Adrenal gland (tissue), 19 donors: ENCODE measurements at places on chromosomes 12 and 14.
A peak's percentile ranks its signal among the peaks of the same experiment; 100 is the strongest.

GRCh38 chr12:124582108-124582424 is 14.7 kb upstream of the NCOR2 start:
- H3K4me1 ChIP-seq = peaks cover 9% of the 10 kb centered on the region
- no peak overlapping the region for H3K4me3 ChIP-seq
- no peaks in the 10 kb centered on the region for H3K27me3 ChIP-seq
- no peak overlapping the region for H3K27ac ChIP-seq
- no peaks in the 10 kb centered on the region for H3K36me3 ChIP-seq

DNA sequence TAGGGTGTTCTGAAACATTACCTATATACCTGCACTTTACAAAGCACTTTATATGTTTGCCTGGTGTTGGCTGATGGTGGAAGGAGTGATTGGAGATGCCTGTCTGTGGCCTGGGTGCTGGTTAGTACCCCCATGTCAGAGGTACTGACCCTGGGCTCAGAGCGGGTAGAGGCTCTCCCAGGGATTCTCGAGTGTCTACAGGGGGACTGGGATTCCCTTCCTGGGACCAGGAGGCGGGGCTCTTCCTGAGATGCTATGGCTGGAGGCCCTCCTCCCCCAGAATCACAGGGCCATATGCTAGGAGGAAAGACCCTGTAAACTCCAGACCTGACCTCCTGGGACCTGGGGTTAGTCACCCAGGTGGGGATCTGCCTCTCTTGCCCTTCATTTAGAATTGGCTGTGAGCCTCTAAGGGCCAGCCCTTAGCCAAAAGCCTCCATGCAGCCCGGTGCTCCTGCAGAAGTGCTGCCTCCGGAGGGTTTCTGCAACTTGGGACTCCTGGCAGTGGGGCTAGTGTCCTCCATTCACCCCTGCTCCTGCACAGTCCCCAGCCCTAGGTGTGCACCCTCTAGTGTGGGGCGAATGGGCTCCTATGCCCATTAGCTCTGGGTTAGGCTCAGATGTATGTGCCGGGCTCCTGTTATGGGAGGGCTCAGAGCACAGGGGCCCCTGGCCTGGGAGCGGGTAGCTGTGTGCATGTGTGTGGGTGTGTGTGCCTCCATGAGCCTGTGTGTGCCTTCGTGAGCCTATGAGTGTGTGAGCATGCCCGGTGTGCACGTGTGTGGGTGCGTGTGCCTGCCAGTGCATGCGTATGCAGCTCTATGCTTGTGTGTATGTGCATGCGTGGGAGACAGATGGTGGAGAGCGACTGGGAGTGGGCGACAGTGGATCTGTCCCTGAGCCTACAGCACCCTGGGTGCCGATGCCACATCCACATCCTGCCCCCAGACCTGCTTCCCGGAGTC is 36.6 kb downstream of the RTL1 start:
- H3K36me3 ChIP-seq = peaks cover 23% of the 10 kb centered on the region
- no peaks in the 10 kb centered on the region for H3K27me3 ChIP-seq
- no peak for DNase-seq
- H3K4me1 ChIP-seq = peaks cover 4% of the 10 kb centered on the region
- H3K27ac ChIP-seq = no peak overlapping the region
- no peak overlapping the region for H3K4me3 ChIP-seq

GRCh38 chr12:47378907-47379306 is 299.1 kb upstream of the AMIGO2 start:
- no peak for DNase-seq
- H3K27ac ChIP-seq = no peak overlapping the region
- no peak overlapping the region for H3K4me3 ChIP-seq
- H3K27me3 ChIP-seq = no peaks in the 10 kb centered on the region
- H3K36me3 ChIP-seq = no peaks in the 10 kb centered on the region

DNA sequence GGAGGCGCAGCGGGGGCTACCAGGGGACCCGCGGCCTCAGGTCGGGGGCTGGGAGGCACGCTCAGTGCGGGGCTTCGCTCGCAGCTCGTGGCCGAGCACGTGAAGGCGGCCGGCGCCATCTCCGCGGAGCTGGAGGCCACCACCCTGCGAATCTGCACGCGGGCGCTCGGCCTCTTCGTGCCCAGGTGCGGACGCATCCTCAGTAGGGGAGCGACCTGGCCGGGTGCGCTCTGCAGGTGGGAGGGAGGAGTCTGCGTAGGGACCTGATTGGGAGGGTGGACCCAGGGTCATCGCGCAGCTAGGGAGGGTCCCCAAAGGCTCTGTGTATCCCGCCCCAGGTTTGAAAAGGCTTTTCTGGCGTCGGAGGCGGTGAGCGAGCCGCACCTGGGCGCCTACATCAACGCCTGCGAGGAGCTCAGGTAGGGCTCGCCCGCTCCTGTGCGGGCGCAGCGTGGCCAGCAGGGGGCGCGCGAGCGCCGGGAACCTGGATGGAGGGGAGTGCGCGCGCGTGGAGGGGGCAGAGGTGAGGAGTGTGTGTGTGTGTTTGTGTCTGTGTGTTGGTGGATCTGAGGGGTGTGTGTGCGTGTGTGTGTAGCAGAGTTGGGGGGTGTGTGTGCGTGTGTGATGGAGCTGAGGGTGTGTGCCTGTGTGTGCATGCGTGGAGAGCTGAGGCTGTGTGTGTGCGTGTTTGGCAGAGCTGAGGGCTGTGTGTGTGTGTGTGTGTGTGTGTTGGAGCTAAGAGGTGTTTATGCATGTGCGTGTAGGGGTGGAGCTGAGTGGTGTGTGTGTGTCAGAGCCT is 10.3 kb downstream of the EXOC3L4 start:
- H3K36me3 ChIP-seq = no peaks in the 10 kb centered on the region
- no peak overlapping the region for H3K27ac ChIP-seq
- DNase-seq = peak; percentile 73
- H3K4me3 ChIP-seq = no peak overlapping the region

DNA sequence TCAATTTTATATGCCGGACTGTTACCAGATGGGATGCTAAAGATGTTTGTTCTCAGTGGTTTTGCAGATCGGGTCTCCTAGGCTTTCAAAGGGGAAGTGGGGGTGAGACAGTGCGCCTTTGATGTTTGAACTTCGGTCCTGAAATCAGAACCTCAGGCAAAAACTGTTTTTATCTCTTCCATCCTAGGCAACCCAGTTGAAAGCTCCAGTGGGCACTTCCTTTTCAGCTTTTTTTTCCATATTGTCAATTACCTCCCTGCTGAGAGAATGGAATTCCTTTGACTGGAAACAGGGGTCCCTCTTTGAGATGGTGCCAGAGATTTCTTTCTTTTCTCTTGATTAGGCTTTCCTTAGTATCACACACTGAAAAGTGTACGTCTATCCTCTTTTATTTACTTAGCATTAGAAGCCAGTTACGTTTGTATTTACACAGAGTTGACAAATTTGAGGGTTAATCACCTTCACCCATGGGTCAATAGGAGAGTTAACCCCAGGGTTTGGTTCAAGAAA is 40.0 kb downstream of the NUAK1 start:
- no peaks in the 10 kb centered on the region for H3K27me3 ChIP-seq
- H3K27ac ChIP-seq = no peak overlapping the region
- DNase-seq = no peak
- peaks cover 19% of the 10 kb centered on the region for H3K4me1 ChIP-seq

GRCh38 chr12:69903548-69903947 is 78.5 kb downstream of the MYRFL start:
- peaks cover 5% of the 10 kb centered on the region for H3K4me1 ChIP-seq
- no peaks in the 10 kb centered on the region for H3K27me3 ChIP-seq
- H3K36me3 ChIP-seq = no peaks in the 10 kb centered on the region
- no peak for DNase-seq

GRCh38 chr14:70599345-70599744 is 1.1 kb downstream of the MED6 start:
- H3K4me1 ChIP-seq = peaks cover 12% of the 10 kb centered on the region
- no peak overlapping the region for H3K27ac ChIP-seq
- H3K36me3 ChIP-seq = peaks cover 21% of the 10 kb centered on the region
- H3K4me3 ChIP-seq = no peak overlapping the region
- no peak for DNase-seq

- H3K27me3 ChIP-seq = no peaks in the 10 kb centered on the region
- H3K4me3 ChIP-seq = no peak overlapping the region
- peak; percentile 31 for DNase-seq
- no peak overlapping the region for H3K27ac ChIP-seq
- no peaks in the 10 kb centered on the region for H3K4me1 ChIP-seq
These were observed 25.0 kb upstream of the HSPB8 start for GRCh38 chr12:119153477-119154434.

GRCh38 chr12:54127538-54128259 is 61.1 kb downstream of the SMUG1 start:
- peaks cover 10% of the 10 kb centered on the region for H3K4me1 ChIP-seq
- no peak overlapping the region for H3K4me3 ChIP-seq
- no peak for DNase-seq
- H3K27ac ChIP-seq = no peak overlapping the region

- no peak overlapping the region for H3K27ac ChIP-seq
- no peak overlapping the region for H3K4me3 ChIP-seq
- H3K27me3 ChIP-seq = no peaks in the 10 kb centered on the region
- H3K36me3 ChIP-seq = no peaks in the 10 kb centered on the region
- no peak for DNase-seq
These were observed 33.9 kb downstream of the CCDC177 start for GRCh38 chr14:69540654-69541335.

GRCh38 chr12:57401165-57401564 is 29.7 kb downstream of the R3HDM2 start:
- DNase-seq = no peak
- no peaks in the 10 kb centered on the region for H3K27me3 ChIP-seq
- H3K36me3 ChIP-seq = no peaks in the 10 kb centered on the region

GRCh38 chr12:19244312-19244711 is 114.8 kb downstream of the PLEKHA5 start:
- no peak for DNase-seq
- no peaks in the 10 kb centered on the region for H3K27me3 ChIP-seq
- H3K27ac ChIP-seq = no peak overlapping the region

DNA sequence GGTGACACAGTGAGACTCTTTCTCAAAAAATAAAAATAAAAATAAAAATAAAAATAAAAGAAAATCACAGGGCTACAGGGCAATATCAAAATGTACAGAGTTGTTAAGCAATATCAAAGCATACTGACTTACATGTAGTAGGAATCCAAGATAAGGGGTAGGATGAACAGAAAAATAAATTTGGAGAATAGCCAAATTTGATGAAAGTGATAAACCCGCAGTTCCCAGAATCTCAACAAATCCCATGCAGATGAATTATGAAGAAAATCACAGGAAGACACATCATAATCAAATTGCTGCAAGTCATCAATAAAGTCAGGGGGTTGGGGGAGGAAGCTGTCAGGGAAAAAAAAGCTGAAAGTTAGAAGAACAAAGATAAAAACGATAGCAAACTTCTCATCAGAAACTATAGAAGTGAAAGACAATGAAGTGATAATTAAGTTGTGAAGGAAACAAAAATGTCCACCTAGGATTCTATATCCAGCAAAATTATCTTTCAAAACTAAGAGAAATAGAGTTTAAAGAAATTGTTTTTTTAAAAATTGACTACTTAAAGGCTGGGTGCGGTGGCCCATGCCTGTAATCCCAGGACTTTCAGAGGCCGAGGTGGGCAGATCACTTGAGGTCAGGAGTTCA is 15.4 kb downstream of the DDHD1 start:
- no peaks in the 10 kb centered on the region for H3K36me3 ChIP-seq
- no peak overlapping the region for H3K4me3 ChIP-seq
- H3K4me1 ChIP-seq = no peaks in the 10 kb centered on the region
- DNase-seq = no peak
- H3K27me3 ChIP-seq = no peaks in the 10 kb centered on the region

GRCh38 chr14:36941783-36942521 is 230.5 kb downstream of the SLC25A21 start:
- H3K4me3 ChIP-seq = no peak overlapping the region
- H3K27ac ChIP-seq = no peak overlapping the region
- H3K27me3 ChIP-seq = no peaks in the 10 kb centered on the region
- DNase-seq = peak; percentile 88
- no peaks in the 10 kb centered on the region for H3K36me3 ChIP-seq

- no peaks in the 10 kb centered on the region for H3K36me3 ChIP-seq
- peak; percentile 93 for DNase-seq
- peak overlapping the region; percentile 88 for H3K27ac ChIP-seq
- H3K4me3 ChIP-seq = no peak overlapping the region
- no peaks in the 10 kb centered on the region for H3K27me3 ChIP-seq
These were observed 13.1 kb downstream of the CCDC85C start for GRCh38 chr14:99590746-99591555.

- H3K4me3 ChIP-seq = no peak overlapping the region
- no peak overlapping the region for H3K27ac ChIP-seq
- DNase-seq = no peak
- H3K36me3 ChIP-seq = no peaks in the 10 kb centered on the region
- H3K27me3 ChIP-seq = no peaks in the 10 kb centered on the region
- no peaks in the 10 kb centered on the region for H3K4me1 ChIP-seq
These were observed 419.7 kb downstream of the ATP23 start for GRCh38 chr12:58361056-58361455.

DNA sequence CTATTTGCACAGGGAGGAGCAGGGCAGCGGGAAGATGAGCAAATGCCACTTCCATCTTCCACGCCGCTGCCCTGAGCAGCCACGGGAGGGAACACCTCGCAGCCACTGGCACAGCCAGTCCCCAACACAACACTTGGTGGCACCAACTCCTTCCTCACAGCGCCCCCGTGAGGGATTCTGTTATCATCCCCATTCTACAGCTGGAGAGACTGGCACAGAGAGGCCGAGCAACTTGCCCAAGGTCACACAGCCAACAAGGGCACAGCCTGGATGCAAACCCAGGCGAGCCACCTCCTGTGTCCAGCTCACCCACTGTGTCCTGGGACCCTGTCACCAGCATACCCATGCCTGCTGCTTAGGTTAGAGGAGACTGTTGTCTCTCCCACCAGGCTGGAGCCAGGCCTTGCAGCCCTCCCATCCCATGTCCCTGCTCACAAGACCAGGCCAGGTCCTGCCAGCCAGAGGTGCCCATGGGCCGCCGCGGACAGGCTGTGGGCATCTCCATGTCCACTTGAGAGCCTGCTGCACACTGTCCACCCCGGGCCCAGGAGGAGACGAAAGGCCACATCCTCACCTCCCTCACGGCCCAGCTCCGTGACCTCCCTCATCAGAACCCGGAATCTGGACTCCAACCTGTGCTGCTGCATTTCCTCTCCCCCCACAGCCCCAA is 57.0 kb downstream of the NCOR2 start:
- DNase-seq = no peak
- no peaks in the 10 kb centered on the region for H3K36me3 ChIP-seq
- H3K27ac ChIP-seq = no peak overlapping the region

DNA sequence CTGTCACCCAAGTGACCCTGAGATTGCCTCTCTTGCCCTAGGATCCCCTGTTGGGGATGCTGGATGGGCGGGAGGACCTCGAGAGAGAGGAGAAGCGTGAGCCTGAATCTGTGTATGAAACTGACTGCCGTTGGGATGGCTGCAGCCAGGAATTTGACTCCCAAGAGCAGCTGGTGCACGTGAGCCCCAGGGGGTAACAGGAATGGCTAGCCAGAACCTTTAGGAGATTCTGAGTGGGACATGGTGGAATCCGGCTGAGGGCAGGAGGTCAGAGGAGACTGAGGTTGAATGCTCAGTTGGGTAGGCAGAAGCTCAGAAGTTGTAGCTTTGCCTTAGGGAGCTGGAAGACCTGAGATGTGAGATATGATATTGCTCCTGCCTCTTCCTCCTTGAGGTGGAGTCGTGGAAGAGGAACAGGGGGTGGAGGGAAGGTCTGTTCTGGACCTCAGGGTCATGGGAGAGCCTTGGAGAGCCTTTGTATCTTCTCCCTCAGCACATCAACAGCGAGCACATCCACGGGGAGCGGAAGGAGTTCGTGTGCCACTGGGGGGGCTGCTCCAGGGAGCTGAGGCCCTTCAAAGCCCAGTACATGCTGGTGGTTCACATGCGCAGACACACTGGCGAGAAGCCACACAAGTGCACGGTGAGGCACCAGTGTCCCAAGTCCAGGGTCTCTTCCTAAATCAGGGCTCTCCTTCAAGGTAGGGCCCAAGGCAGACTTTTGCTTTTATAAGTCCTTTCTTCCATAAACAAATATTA is 6.3 kb downstream of the GLI1 start:
- H3K4me1 ChIP-seq = peaks cover 20% of the 10 kb centered on the region
- no peaks in the 10 kb centered on the region for H3K36me3 ChIP-seq
- no peaks in the 10 kb centered on the region for H3K27me3 ChIP-seq
